LNCaP clone FGC (cell line): ENCODE measurements at places on chromosomes 11 and 22.

DNA sequence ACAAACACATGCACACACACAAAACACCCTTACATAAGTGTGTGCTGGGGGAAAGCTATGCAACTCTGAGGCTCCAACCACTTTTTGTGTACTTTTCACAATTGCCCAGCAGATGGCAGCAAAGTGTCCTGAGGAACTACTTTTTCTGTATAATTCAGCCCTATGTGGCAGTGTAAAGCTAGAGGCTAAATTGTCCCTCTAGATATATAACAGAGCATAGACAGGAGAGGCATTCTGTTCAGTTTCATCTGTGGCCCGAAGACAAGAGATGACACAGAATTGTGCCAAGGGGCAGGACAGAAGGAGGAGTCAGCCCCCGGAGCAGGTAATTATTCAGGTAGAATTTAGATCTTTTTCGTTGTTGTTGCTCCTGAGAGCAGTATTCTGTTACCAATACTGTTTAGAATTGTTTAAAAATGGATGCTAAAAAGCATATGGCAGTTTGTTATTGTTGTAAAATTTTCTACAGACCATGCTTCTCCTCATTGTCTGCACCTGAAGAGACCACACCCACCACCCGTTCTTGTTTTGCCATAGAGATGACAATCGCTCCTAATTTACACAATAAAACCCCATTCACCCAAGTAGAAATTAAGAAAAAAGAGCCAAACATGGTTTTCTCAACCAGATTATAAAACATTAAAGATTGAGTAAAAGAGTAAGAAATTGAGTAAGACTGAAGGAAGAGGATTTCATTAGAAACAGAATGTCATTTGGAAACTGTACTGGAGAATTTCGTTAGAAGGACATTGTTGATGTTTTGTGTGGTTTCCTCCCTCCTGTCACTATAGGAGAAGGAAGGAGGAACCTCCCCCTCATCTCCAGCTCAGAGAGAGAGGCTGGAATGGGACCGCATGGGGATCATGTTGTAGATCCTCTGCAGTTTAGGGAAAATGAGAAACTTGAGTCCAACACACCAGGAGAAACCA lies 14.5 kb upstream of the MS4A7 start:
- no peak for DNase-seq

GRCh38 chr22:17281026-17281425 lies 61.8 kb upstream of the ADA2 start:
- no peak for DNase-seq

DNA sequence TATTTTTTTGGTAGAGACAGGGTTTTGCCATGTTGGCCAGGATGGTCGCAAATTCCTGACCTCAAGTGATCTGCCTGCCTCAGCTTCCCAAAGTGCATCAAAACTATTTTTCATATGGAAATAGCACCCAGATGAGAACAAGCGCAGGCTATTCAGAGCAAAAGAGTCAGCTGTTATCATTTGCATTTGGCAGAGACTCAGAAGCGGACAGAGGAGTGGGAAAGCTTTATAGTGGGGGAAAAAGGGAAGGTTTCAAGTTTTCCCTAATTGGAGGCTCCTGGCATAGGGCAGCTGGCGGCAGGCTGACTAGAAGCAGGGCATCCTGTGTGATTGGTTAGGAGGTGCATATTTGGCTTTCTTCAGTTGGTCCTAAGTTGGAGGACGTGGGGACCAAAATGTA lies 20.2 kb downstream of the ATG13 start:
- DNase-seq = no peak

GRCh38 chr11:125163431-125164063 lies 1.0 kb upstream of the PKNOX2 start:
- no peak for DNase-seq

DNA sequence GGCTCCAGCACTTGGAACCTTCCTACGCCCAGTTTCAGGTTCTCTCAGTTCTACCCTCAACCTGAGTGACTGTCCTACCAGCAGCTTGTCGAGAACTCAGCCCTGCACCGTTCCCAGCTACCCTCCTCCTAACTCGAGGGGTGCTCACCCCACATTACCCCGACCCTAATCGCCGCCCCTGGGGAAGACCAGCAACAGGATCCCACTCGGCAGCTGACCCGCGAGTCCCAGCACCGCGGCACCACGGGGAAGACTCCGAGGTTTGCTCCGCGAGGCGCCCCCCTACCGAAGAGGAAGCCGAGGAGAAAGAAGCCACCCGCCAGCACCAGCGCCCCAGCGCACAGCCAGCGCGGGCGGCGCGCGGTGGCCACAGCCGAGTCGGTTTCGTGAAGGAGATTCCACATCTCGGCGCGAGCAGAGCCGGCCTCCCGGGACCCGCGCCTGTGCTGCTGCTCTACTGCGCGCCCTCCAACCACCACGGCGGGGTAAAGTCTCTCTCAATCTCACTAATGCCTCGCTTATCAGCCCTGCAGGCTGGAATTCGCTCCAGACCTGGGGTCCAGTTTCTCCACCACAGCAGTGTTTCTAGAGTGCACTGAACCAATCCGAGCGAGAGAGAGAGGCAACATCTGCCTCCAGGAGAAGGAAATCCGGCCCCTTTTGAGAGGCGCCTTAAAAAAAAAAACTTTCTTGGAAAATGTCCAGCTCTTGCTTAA lies at the start of gene FOLH1:
FOLH1 (minus strand) TSS at position 597 of the 716 bp plus-strand sequence; CDS start at position 404, 193 bp downstream.
- peak; percentile 84 for DNase-seq

DNA sequence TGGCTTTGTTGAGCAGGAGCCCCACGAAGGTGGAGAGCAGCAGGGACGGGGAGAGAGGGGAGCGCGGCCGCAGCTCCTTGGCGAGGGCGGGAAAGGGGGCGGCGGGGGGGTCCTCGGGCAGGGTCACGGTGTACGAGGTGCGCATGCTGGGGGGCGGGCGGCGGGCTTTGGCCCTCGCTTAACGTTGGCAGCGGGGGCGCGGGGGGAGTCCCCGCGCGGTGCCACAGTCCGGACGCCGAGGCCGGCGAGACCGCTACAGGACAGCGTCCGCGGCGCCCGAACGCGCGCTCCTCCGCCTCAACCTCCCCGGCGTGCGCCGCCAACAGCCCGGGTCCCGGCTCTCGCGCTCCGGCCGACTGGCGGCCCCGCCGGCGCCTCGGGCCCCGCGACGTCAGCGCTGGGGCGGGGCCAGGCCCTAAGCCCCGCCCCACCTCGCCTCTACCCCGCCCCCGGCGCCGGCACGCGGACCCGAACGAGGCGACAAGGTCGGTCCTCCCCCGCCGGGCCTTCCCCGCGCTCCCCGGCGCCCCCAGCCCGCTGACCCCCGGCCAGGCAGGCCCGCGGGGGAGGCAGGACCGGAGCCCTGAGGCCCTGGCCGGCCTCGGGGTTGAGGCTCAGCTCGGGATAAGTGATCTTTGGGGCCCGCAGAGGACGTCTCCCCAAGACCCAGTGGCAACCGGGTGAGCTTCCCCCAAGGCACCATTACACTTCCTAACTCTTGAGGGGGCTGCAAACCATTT lies 17.5 kb downstream of the USP2 start:
- DNase-seq = no peak

DNA sequence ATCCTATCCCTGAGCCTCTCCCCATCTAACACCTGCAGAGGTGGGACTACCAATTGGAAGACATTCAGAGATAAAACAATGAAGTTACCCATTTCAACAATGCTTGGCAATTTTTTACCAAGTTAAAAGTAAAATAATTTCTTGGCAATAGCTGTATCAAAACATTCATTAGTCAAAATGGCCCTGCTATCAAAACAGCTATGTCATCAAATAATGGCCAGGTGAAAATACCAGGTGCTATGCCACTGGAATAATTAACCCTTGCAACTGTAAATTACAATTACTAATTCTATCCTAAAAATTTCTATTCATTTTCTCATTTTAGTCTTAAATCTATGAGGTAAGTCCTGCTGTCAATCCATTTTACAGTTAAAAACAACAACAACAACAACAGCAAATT lies 43.3 kb downstream of the NOX4 start:
- no peak for DNase-seq

DNA sequence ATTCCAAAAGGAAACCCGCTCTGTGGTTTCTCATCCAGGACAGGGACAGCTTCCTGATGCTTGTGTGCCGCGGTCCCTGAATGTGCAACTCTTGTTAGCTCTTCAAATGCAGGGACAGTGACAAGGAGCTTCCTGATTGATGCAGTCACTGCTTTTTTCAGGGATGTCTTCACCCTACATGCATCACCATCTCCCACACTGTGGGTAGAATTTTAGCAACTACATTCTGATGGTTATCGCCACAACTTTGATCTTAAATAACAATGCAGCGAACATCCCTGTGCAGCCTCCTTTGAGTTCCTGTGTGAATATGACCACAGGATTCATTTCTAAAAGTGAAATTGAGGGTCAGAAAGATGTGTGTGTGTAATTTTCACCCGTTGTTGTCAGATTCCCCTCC lies 115.0 kb downstream of the GGTLC2 start:
- DNase-seq = no peak

- DNase-seq = no peak
Measured at GRCh38 chr11:66297610-66298009, 5.9 kb downstream of the TMEM151A start.

DNA sequence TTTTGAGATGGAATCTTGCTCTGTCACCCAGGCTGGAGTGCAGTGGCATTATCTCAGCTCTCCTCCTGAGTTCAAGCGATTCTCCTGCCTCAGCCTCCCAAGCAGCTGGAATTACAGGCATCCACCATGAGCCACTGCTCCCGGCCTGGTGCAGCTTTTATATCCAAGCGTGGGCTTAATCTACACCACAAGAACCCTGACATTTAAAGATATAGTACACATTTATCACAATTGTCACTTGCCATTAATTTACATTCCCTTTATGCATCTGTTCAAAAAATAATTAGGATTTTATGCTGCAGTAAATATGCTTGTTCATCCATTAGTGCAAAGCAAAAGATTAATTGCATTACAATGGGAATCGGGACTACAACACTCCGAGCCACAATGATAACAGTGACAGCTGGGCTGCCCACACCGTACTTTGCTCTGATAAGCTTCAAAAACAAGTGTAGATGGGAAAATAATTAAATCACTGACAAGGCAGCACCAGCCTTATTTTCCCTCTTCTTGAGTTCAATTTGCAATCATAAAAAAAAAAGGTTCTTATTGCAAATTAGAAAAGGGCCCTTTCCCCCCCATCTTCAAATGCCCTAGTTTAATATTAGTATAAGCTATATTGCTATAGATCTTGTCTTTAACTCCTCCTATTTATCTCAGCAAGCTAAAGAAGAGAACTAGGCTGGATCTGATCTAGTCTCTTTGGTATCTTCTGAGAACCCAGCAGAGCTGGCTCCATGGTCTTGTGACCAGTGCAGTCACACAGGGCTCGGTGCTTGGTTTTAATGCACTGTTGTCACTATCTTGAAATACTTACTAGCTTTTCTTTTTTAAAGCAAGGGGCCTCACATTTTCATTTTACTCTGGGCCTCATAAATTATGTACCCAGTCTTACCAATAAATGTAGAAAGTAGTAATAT lies 206.2 kb upstream of the LRRC4C start:
- DNase-seq = no peak

DNA sequence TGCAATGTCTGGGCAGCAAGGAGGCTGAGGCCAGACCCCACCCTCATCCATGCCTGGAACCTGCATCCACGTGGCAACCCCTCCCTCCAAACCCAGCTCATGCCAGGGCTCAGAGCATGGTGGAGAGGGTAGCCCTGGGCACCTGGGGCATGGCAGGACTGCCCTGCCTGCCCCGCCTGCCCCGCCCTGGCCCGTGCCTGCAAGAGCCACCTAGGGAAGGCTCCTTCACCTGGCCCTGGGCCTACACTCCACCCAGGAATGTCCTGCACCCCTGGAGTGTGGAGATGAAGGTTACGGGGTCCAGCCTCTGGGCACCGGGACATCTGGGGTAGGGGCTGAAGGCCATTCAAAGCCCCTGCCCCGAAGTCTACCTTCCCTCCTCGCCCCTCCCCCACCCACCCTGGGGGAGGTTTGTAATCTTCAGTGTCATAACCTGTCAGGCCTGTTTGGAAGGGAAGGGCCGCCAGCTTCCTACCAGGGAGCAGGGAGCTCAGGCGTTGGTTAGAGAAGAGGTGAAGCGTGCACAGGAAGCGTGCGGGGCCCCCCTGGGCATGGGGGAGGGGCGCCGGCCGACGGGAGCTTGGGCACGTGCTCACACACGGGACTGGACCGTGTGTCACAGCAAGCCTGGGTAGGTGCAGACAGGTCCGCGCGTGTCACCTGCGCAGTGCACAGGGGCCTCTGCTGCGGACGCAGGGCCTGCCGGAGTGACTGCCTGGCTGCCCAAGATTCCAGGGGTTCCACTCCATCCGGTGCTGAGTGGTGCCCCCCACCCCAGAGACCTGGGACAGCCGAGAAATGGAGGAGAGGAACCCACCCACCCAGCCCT lies 30.7 kb upstream of the TH start:
- peak; percentile 76 for DNase-seq

DNA sequence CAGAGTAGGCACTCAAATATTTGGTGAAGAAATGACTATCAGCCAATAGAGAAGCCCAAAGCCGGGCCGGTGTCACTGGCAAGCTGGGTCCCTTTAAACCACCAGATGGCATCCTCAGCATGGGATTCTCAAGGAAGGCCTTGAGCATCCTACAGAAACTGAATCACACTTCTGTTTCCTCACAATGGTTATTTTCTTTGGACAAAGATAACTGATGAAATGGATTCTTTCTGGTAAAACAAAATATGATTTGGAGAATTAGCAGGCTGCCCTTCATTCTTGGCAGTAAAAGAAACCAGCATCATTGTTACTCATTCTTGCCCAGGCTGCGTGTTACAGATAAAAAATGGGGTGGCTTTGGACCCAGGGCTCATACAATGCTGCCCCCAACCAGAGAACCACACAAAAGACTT lies 30.3 kb upstream of the ASPHD2 start:
- peak; percentile 21 for DNase-seq

GRCh38 chr11:19861171-19861570 lies 148.5 kb downstream of the NAV2 start:
- no peak for DNase-seq

- no peak for DNase-seq
Measured at GRCh38 chr11:45537614-45538013, 127.8 kb downstream of the CHST1 start.

GRCh38 chr11:16780146-16780545 lies 41.7 kb downstream of the C11orf58 start:
- DNase-seq = no peak

- no peak for DNase-seq
Measured at GRCh38 chr11:62556875-62557631, 10.4 kb upstream of the AHNAK start.

DNA sequence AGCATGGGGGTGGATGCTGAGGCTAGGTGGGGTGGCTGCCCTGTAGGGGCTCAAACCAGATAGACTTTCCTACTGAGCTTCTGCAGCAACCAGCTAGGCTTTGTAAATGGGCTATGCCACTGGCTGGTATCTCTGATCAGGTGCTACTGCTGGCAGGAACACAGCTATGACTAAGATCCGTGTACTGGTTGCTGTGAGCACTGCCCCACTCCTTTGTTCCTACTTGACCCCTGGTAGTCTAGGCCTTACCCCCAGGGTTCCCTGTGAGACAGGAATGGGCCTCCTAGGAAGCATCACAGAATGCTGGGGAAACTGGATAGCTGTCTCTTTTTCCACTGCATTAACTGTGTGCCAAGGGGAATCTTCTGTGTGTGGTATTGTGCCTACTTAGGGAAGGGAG lies 58.4 kb upstream of the GAB2 start:
- no peak for DNase-seq

DNA sequence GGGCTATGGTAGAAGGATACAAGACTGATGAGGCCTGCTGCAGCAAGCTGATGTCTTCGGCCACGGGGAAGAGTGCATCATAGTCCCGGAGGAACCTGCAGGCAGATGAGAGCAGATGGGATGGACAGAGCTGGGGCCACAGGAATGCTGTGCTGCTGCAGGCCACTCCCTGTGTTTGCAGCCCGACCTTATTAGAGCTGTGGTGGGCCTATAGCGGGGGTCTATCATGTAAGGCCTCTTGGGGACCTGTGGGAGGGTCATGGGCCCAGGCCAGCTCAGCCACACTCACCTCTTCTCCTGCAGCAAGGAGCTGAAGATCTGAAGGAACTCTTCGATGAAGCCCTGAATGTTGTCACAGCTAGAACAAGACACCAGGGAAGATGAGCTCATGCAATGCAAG lies 31.9 kb downstream of the ASCC2 start:
- no peak for DNase-seq
